ENCODE measurements at places on chromosomes 13 and 19.

DNA sequence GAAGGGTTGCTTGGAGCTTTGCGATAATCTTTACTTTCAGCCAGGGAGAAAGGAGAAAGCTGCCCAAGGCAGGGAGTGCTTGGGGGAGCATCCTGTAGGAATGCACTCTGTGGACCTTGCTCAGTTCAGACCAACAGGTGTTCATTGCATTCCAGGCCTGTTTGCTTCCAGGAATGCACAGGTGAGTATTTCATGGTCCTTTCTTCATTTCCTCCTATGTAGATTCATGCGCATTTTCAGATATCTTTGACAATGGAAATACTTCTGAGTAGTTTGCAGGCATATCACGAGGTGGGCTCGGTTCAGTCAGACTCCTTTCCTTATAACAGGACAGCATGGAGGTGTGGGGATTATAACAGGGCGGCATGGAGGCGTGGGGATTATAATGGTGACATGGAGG, 254.8 kb downstream of the FGF9 start:
- DNase-seq, result no peak

GRCh38 chr13:74461011-74461410, 326.8 kb upstream of the KLF12 start:
- no peak for DNase-seq

GRCh38 chr19:45473367-45473681, 5.5 kb downstream of the FOSB start:
- DNase-seq, result no peak

DNA sequence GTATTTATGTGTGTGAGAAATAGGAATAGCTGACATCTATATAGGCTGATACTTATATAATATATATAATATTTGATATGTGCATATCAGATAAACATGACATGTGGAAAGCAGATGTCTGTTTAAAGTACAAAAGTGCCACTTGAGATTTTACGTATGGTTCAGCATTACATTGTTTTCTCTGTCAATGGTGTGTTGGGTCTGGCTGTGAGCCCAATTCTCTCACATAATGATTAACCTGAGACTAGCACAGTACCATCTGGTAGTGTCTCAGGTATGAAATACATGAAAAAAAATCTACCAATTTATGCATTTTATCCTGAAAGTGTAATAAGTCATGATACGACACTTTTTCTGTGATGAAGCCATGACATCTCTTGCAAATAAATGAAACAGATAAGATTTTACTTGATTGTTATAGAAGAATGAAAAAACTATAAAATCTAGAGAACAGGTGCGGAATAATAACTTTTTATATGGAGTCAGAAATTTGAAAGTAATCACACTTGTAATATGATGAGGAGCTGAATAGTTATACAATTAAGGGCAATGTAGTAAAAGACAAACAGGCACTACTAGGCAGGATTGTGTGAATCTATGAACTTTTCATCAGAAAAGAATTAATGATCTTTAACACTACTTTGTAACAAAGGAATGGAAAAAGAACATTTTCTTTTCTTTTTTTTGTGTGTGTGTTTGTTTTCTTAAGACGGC, 1405.0 kb downstream of the OLFM4 start:
- DNase-seq, result peak; percentile 18

- no peak for DNase-seq
Observed at GRCh38 chr19:51196181-51196580, 28.7 kb upstream of the CD33 start.

- DNase-seq, result no peak
Observed at GRCh38 chr19:2811735-2812413, 7.8 kb upstream of the ZNF554 start.

DNA sequence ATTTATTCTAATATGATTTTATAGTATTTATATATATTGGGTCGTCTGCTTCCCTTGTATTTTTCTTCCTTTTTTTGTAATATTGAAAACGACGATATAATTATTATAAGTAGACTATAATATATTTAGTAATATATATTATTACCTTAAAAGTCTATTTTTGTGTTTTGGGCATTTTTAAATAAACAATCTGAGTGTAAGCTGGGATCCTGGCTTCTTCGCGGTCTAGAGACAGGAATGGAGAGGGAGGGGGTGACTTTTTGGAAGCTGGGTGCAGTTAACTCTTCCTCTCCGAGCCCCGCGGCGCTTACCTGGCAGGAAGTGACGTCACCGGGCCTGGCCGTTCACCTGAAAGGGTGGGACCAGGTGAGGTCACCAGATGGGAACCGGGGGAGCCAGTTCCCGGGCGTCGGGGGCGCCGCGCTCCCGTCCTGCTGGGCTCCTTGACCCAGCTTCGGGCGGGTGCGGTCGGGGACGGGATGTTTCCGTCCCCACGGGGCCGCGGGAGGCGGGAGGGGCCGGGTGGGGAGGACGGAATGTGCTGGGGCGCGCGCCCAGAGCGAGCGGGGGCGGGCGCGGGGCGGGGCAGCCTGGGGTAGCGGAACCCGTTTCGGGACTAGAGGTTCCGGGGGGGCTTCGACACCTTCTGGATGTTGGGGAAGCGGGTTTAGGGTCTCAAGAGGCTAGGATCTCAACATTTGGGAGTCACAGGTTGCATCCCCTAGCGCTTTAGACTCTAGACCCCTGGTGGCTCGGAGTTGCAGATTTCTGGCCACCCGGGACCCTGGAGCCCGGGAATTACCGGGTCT, 2.8 kb downstream of the ZFP36 start:
- peak; percentile 72 for DNase-seq

DNA sequence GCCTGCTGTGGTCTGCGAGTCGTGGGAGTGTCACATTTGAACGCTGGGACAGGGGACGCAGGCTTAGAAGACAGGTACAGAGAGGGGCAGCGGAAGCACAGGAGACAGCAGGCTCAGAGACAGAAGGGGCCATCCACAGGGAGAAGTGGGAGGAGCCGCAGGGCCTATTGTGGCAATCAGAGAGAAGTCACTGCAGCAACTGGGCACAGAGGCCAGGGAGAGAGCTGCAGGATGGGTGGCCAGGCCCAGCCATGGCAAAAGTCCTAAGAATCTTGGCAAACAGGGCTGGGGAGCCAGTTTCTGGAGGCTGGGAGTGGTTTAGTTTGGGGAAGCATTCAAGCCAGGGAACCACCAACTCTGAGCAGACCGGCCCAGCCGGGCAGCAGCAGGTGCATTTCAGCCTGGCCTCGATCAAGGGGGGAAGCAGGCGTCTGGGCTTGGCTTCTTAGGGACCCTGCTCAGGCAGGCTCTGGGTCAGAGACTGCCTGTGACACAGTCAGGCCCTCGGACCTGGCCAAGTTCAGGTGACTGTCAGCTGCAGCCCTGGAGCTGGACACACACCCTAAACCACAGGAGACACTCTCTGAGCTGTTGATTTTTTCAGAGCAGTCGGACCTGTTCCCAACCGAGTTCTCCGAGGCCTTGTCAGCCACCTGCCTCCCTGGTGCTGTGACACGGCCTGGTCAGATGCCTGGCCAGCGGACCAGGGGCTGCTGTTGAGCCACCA, 11.8 kb downstream of the SH3GL1 start:
- DNase-seq, result no peak

DNA sequence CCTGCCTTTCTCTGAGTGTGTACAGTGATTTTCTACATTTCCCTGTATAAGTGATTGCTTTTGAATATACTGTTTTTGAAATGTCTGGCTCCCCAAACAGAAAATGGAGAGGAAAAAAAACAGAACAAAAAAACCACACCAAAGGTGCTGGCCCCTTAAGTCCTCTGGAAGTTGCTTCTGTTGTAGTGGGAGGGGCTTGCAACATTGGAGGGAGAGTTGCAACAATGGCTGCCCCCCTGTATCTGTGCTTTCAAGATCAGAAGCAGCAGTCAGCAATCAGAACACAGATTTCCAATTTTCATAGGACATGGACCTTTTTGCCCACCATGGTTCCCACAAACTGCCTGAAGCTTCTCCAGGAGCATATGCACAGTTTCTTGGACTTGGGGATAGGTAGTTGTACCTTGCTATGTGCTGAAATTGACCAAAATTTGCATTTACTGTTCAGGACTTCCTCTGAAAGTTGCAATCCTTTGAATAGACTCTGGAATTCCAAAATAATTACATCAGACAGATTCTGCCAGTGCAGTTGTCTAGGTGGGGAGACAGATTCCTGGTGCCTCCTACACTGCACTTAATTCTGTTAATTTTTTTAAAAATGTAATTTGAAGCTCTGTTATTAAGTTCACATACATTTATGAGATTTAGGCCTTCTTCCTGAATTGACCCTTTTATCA, 13.8 kb downstream of the BIVM start:
- no peak for DNase-seq

DNA sequence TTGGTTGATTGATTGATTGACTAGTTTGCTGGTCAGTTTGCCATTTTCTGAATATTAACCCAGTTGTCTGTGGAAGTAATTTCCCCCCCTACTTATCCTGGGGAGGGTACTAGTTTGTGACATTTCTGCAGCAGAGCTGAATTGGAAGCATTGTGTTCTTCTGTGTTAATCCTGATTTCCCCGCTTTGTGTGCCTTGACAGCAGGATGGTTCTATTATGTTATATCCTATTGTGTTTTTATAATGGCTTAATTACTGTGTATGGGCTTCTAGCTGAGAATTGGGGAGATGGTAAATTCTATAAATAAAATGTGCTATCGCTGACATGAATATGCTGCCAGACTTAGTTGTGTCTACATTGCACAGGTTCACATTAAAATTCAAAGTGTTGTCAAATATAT, 499.7 kb downstream of the COG6 start:
- DNase-seq, result no peak

DNA sequence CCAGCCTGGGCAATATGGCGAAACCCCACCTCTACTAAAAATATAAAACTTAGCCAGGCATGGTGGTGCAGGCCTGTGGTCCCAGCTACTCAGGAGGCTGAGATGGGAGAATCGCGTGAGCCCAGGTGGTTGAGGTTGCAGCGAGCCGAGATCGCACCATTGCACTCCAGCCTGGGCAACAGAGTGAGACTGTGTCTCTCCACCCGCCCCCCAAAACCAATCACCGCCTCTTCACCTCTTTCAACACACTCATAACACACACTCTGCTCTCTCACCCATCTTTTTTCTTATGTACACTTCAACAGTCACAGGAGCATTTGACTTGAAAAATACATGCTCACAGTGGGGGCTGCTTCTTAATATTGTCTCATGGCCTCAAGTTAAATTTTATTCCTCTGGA, 76.8 kb downstream of the ESD start:
- DNase-seq, result no peak

GRCh38 chr13:110286833-110287819, 19.8 kb downstream of the COL4A1 start:
- no peak for DNase-seq

DNA sequence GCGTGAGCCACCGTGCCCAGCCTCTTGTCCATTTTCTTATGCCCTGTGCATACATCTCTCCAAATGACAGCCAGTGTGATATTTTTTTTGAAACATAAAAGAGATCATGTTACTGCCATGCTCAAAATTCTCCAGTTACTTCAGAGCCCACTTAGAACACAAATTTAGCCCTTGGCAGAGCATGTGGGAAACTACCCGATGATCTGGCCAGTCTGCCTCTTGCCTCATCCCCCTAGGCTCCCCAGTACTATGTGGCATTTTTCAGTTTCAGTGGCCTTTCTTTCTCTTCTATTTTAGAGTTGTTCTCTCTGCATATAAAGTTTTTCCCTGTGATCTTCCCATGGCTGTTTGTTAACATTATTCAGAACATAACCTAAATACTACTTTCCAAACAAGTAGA, 323.0 kb downstream of the GPC5 start:
- no peak for DNase-seq

GRCh38 chr19:41932259-41932719, 4.0 kb upstream of the ERFL start:
- no peak for DNase-seq

GRCh38 chr13:79457390-79457789, 23.6 kb upstream of the NDFIP2 start:
- DNase-seq, result no peak

GRCh38 chr13:114078461-114079451, 53.7 kb downstream of the RASA3 start:
- DNase-seq, result no peak

DNA sequence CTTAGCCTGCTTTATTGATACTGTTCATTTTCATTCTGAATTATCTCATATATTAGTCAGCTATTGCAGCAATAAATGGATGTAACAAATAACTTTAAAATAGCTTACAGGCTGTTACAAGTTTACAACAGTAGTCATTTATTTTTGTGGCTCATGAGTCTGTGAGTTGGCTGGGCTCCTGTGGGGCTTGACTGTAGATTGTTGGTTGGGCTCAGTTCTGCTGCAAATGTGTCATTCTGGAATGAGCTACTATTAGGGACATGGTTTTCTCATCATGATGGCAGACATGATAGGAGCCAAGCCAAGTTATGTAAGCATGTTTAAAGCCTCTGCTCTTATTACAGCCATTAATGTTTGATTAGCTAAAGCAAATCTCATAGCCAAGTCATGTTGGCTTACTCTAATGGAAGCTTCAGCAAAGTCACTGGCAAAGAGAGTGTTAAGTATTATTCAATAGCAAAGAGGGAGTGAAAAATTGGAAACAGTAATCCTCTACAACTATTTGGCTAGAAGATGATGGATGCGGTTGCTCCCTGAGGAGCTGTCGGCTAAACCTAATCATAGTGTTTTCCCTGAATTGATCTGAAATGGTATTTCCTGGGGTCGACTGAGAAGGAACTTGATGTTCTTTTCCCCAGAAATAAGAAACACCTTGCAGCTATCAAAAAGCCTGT, 391.3 kb downstream of the TDRD3 start:
- DNase-seq, result no peak

DNA sequence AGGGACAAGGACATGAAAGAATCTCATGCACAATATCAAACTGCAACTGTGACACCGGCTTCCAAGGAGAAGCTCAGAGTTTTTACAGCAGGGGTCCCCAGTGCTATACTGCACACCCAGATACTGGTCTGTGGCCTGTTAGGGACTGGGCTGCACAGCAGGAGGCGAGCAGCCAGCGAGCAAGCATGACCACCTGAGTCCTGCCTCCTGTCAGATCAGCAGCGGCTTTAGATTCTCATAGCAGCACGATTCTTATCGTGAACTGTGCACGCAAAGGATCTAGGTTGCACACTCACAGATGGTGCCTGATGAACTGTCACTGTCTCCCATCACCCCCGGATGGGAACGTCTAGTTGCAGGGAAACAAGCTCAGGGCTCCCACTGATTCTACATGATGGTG, 13.1 kb upstream of the CD22 start:
- no peak for DNase-seq

DNA sequence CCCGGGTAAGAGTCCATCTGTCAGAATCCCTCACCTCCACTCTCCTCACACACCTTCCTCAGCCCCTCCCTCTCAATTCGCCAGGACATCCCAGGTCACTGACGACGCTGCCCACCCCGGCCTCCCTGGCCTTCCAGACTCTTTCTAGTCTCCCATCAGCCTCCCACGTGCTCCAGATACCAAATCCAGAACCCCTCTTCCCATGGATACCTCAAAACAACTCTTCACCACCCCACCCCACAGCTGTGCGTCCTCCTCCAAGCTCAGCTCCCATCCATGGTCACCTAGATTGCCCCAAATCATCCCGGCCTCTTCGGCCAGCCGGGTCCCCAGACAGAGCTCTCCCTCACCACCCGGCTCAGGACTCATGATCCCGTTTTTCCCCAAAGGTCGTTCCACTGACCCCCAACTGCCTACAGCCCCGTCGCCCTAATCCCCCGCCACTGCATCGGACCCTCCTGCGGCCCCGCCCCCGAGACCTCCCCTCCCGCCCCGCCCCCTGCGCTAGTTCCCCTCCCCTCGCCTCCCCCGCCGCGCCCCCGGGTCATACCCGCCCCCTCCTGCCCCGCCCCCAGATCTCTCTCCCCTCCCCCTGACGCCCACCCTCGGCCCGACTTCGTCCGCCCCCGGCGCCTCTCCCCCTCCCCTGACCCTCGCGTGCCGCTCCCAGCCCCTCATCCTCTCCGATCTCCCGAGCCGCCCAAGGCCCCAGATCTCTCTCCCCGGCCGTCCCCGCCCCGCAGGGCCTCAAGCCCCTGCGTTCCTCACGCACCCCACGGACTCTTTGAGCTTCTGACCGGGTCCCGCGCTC, 546 bp downstream of the UBXN6 start:
- no peak for DNase-seq

Measured in left kidney (tissue), 8 donors.